ENCODE measurements at places on chromosomes 1 and 21.

DNA sequence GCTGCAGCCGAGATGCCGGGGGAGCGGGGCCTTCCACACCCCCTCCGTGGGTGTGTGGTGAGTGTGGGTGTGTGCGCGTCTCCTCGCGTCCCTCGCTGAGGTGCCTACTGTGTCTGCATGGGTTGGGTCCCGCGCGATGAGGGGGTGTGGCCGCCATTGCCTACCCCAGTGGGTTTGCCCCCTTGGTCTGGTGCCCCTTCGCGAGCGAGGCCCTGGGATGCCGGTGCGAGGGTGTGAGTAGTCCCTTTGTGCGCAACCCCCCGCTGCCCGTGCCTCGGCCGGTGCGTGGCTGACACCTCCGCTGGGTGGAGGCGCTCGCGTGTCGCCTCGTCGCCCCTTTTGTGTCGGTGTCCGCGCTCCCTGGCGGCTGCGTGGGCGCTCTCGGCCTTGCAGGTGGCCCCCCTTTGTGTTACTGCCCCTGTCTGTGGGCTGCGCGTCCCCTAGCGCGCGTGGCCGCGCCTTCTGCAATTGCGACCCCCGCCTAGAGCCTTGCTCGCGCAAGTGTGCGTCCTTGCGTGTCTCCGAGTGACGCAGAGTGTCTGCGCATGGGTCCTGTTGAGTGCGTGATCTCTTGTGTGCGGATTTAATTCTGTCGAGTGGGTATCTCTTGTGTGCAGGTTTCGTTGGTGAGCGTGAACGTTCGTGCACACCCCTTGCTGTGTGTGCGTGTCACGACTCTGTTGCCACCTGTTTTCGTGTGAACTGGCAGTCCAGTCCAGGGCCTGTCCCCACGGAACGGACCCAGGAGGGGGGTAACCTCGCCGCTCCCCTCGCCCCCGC, 553 bp downstream of the TTC3 start:
- peak; percentile 35 for DNase-seq

- no peak for DNase-seq
Measured at GRCh38 chr1:79005945-79006344, 585 bp downstream of the ADGRL4 start.

DNA sequence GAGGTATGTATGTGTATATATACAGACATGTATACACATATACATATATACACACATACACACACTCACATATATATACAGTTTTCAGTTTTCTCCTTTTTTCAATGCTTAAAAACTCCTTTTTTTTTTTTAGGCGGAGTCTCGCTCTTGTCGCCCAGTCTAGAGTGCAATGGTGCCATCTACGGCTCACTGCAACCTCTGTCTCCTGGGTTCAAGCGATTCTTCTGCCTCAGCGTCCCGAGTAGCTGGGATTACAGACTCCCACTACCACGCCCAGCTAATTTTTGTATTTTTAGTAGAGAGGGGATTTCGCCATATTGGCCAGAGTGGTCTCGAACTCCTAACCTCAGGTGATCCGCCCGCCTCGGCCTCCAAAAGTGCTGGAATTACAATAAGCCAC, 27.0 kb downstream of the STYXL2 start:
- no peak for DNase-seq

DNA sequence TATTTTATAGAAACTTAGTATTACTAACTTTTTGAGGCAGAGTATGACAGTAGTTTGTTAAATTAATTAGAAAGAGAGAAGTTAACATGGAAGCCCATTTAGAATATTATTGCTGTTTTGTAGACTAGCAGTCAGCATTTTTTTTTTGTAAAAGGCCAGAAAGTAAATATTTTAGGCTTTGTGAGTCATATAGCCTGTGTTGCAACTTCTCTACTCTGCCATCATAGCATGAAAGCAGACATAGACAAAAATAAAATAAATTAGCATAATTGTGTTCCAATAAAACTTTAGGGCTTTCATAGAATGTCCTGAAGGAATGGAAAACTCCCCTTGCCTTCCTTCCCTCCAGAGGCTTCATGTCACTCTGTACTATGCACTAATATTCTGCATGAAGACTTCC, 12.3 kb upstream of the RGS4 start:
- DNase-seq = no peak

DNA sequence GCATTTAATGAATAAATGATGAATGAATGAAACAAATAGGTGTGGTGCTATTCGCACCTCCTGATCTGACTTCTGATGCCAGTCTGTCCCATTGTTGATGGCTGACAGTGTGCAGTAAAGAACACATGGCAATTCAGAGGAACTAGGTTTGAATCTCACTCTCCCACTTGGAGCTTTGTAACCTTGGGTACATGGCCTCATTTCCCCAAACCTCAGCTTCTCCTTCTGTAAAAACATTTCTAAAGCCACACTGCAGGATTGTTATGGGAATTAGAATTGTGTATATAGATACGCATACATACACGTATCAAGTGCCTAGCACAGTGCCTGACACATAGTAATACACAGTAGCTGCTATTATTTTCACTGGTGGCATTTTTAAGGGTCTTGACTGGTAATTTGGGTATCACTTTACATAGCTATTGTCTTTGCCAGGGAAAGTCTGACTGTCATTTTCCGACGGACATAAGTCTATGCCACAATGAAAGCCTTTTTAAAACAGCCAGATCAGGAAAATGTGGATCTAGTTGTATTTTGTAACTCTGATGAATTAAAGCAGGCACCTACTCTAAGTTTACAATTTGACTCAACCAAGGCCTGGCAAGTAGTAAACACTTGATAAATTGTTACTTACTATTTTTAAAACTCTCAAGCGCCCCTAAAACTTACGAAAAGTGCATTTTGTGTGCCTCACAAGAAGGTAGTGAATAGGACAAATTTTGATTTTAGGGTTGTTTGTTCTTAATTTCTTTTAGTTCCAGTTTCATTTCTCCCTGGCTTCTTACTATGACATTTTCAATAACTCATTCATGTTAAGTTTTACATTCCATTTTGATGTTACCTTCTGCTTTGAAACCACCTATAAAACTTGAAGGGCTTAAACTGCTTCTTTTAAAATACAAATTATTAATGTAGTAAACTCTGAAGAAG, 164.4 kb downstream of the SDCCAG8 start:
- no peak for DNase-seq

GRCh38 chr1:8065369-8065768, 39.3 kb upstream of the ERRFI1 start:
- no peak for DNase-seq

GRCh38 chr1:147567594-147568381, 26.5 kb downstream of the BCL9 start:
- DNase-seq = no peak

GRCh38 chr1:119327450-119328155, 41.0 kb upstream of the HAO2 start:
- DNase-seq = peak; percentile 78

GRCh38 chr1:63691701-63692425, 82.0 kb upstream of the ROR1 start:
- DNase-seq = peak; percentile 84

- DNase-seq = no peak
Measured at GRCh38 chr1:244306544-244306943, 145.2 kb downstream of the ADSS2 start.

- DNase-seq = no peak
Measured at GRCh38 chr1:156126630-156127534, 12.4 kb downstream of the LMNA start.

- no peak for DNase-seq
Measured at GRCh38 chr21:40731206-40731605, 115.8 kb downstream of the DSCAM start.

GRCh38 chr1:165011991-165012531, 344.5 kb downstream of the LMX1A start:
- DNase-seq = no peak

- DNase-seq = peak; percentile 70
Measured at GRCh38 chr1:151372058-151372934, at the start of gene SELENBP1. TSS of gene SELENBP1 (minus strand) at chr1:151372705. CDS start at chr1:151372641, 64 bp downstream.

GRCh38 chr1:96633695-96634094, 87.9 kb upstream of the PTBP2 start:
- DNase-seq = no peak

DNA sequence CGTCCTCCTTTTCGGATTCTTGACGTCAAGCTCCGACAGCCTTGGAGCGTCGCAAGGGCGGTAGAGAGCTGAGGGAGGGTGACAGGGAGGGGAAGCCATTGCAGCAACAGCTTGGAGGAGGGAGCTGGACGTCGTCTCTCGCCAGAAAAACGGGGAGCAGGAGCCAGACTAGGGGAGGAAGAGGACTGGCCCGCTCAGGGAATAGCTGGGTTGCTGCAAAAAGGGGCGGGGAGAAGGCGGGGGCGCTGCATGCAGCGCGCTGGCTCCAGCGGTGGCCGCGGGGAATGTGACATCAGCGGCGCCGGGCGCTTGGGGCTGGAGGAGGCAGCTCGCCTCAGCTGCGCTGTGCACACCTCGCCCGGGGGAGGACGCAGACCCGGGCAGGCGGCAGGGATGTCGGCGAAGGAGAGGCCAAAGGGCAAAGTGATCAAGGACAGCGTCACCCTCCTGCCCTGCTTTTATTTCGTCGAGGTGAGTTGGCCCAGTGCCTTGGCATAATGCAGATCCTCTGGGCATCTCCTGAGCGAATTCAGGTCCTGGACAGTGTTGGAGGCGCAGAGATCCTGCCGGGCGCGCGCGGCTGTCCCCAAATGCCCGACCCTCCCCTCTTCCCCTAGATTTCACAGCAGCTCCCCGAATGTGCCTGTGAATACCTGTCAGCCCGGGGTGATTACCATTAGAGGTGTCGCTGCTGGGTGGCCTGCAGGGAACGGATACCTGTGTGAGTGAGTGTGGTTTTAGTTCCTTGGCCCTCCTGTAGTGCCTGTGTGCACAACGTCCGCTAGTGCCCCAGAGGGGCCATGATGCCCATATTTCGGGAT, at the start of gene PLPPR4:
PLPPR4 (plus strand) TSS at position 292 of the 821 bp plus-strand sequence; CDS start at position 394, 102 bp downstream.
- DNase-seq = peak; percentile 78

DNA sequence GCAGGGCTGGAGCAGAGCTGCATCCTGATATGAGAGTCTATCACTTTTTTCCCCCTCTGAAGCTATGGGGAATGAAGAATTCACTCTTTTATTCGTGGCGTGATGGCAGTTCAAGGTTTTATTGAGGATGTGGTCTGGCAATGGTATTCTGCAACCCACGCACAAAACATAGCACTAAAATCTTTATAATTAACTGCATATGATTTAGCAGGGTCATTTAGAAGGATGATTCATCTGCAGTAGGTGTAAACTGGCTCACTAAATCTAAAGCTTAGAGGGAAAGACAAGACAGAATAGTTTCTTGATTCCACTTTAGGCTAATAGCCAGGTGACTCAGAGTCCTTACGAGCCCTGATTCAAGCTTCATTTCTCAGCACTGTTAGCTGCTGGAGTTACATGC, 25.0 kb upstream of the CHRM3 start:
- DNase-seq = no peak

DNA sequence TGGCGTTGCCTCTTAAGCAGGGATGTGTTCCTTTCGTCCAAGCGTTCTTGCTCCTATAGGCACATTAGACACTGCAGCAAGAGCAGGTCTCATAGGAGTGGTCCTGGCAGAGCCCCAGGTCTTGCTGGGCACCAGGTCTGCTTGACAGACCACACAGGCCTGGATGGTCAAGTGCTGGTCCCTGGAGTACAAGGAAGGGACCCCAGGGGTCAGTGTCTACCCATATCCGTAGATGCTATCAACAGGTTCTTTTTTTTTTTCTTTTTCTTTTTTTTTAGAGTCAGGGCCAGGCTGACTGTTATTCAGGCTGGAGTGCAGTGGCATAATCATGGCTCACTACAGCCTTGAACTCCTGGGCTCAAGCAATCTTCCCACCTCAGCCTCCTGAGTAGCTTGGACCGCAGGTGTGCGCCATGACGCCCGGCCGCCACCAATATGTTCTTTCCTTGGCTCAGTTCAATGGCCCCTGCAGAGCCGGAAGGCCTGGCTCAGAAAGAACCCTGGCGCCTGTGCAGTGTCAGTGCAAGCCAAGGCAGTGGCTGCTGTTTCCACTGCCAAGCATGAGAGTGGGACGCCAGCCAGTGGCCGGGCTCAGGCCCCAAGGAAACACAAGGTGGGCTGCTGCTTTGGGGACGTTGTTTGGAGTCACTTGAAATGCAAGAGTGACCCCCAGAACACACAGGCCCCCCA, 10.0 kb upstream of the TNFRSF8 start:
- no peak for DNase-seq

- DNase-seq = no peak
Measured at GRCh38 chr1:24900985-24901781, 28.9 kb downstream of the RUNX3 start.

DNA sequence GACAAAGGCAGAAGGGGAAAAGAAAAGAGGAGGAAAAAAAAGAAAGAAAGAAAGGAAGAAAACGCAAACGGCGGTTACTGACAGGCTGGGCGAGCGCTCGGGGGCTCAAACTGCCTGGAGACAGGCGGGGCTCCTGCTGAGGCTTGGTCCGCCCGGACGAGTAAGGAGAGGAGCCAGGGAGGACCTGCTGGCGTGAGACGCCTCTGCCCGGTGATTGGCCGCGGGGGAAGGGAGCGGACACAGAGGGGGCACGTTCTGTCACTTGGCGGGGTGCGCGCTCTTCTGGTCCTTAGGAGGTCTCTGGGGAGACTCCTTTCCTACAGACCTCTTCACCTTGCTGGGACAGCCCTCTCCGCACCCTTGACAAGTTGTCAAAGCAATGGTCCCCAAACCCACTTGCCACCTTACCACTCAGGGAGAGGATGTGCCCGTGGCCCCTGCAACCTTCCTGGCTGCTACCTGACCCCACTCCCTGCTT, 791 bp upstream of the PIK3R3 start:
- DNase-seq = no peak

DNA sequence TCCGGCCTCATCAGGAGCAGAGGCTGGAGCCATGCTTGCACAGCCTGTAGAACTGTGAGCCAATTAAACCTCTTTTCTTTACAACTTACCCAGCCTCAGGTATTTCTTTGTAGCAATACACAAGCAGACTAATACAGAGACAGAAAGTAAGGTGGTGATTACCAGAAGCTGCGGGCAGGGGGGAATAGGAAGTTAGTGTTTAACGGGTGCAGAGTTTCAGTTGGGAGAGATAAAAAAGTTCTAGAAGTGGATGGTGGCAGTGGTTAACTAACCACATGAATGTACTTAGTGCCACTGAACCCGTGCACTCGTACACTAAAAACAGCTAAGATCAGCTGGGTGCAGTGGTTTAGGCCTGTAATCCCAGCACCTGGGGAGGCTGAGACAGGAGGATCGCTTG, 80.4 kb upstream of the TARDBP start:
- DNase-seq = no peak

DNA sequence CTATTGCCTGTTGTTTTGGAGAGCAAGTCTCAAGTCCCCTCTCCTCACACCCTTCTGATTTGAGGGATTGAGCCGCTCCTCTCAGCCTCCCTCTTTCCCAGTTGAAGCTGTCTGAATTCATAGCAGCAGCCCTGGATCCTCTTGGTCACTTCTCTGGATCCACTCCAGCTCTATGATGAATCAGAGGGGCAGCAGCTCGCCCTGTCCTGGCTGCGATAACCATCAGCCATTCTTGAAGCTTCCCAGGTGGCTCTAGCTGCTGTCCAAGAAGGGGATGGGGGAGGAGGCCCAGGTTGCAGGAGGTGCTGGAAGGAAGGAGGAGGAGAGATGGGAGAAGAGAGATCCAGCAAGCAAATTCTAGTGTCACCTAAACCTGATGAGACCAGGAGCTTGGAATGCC, 31.3 kb downstream of the WNT4 start:
- DNase-seq = no peak

All from HEK293T (cell line).